ENCODE measurements at places on chromosomes 2 and 18. TPM values are rescaled to one million over a fixed set of nuclear protein-coding genes. Genes with fewer than 3 reads are reported as not detected.

DNA sequence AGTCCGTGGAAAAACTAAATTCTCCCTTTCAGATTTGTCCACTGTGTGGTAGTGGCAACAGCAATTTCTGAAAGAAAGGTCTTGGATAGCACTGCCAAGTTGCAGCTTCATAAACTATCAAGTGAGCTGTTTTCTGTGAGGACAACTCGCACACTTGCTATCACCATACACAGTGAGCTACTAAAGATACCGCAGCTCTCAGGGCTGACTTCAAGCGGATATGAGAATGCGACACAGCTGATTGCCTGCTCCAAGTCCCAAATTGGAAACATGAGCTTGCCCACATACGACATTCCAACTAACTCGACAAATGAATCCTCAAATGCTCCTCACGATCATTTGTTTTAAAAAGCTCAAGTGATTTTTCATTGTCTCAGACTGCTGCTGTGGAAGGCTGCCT is 46.2 kb downstream of the E2F6 start:
- no peak for DNase-seq

DNA sequence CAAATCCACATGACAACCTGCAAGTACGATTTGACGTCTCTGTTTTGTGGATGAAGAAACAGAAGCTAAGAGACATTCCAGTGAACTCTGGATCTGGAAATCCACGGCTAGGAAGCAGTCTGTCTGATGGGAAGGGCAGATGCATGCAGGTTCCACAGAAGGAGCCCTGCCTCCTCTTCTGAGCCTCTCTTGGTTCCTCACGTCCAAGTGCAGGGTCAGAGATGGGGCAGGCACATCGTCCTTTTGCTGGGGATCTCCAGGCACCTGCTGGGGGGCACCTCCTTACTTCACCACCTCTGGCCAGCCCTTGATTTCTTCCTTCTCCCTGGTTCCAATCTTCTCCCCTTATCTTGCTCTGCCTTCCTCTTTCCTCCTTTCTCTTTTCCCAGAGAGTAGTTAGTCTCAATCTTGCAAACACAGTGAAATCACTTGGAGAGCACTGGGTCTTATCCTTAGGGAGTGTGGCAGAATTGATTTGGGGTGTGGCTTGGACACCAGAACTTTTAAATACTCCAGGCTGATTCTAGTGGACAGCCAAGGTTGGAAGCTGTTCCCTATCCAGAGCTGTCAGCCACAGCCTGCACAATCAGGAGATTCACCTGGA is 137.8 kb downstream of the BCL2 start:
- no peak for DNase-seq

DNA sequence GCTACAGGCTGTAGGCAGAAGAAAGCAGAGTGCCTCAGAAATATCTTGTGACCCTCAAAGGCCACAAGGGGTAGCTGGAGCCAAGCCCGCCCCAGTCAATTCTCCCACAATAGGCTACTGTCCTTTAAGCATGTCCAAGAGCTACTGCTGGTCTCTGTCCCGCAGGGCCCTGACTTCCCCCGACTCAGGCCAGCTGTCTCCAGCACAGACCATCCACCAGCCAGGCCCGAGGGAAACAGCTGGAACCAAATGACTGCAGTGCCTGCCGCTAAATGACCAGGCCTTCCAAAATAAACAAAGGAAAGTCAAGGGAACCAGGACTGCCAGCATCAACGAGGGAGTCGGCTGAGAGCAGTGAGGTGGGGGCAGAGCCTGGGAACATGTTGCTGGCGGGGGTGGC is 36.7 kb downstream of the MCFD2 start:
- no peak for DNase-seq

- peak; percentile 27 for DNase-seq
Measured at GRCh38 chr2:190996338-190996946, 17.5 kb downstream of the STAT1 start.

DNA sequence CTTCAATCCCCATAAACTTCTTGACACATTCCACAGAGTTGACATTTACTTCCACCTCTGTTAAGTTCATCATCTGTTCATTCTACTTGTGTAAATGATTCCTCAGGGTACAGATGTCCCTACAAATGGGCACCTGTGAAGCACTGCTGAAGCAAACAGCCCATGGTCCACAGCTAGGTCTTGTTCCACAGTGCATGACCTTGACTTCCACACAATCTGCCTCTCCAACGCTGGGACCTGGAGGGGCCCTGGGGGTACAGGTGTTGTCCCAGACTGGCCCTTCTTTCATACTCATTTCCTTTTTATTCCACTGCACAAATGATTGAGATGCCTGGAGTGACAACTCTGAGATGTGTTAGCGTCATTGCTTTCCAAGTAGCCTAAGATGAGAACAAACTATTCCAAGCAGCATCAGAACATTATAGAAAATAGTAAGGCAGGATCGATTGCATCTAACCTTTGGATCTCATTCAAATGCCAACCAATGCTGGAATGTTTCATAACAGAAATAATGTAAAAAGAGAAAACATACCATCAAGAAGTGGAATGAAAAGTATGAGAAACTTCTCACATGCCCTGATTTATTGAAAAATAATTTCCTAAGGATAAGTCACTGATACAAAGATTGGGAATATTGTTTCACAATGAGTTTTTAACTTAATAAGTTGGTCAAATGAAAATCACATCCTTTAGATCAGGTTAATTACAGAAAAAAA is 31.2 kb downstream of the PIEZO2 start:
- DNase-seq: no peak

SNX17 gene
- total RNA-seq: 130 TPM

UGT1A7 gene
- not detected for total RNA-seq

CCDC74A gene
- 4.0 TPM for total RNA-seq

C2orf15 gene
- total RNA-seq: 2.1 TPM

SMARCAL1 gene
- 18.6 TPM for total RNA-seq

HAAO gene
- total RNA-seq: not detected

GBX2 gene
- not detected for total RNA-seq

FABP1 gene
- total RNA-seq: 0.49 TPM

FAM124B gene
- total RNA-seq: 1.2 TPM

PSMG2 gene
- 56.0 TPM for total RNA-seq

NEUROD1 gene
- total RNA-seq: not detected

ALLC gene
- total RNA-seq: not detected
